Calu3 (cell line): ENCODE measurements at places on chromosomes 3 and 15.

- no peak for DNase-seq
These were observed 52.3 kb upstream of the GALNT15 start for GRCh38 chr3:16122155-16122554.

- peak; percentile 8 for DNase-seq
These were observed 40.1 kb downstream of the ADAMTSL3 start for GRCh38 chr15:83694015-83694414.

GRCh38 chr3:20245781-20246180 is 59.8 kb upstream of the SGO1 start:
- DNase-seq = no peak

DNA sequence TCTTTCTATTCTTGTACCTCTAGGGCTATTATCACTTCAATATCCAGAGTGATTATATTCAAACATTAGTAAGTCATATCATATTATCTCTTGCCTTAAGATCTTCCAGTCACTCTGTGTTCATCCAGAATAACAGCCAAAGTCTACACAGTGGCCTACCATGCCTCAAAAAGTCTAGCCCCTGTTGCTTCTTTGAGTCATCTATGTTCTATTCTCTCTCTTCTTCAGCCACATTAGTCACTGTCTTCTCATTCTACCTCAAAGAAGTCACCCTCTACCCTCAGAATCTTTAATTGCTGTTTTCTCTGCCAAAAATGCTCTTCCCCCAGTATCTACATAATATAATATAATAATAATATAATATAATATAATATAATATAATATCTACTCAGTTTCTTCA is 356.0 kb downstream of the NLGN1 start:
- no peak for DNase-seq
